ENCODE measurements at places on chromosomes 16 and 17.

- no peak for DNase-seq
These were observed 50.0 kb upstream of the TNRC6C start for GRCh38 chr17:77908501-77908900.

DNA sequence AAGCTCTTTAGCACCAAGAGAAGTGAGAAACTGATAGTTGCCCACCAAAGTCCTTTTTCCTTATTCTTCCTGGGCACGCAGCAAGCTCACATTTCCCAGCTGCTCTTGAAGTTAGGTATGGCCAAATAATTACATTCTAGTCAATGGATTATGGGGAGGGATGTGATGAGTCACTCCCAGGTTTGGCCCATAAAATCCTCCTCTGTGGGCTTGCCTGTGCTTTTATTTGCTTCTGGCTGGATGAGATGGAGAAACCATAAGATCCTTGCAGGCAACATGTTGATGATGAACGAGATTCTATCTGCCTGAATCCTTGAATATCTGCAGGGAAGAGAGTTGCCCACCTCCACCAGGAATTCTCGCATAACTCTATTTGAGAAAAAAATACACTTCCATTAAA lies 568.3 kb upstream of the SALL1 start:
- no peak for DNase-seq

GRCh38 chr16:78633551-78633950 lies 534.1 kb downstream of the WWOX start:
- DNase-seq = no peak

- no peak for DNase-seq
These were observed 22.7 kb downstream of the USP22 start for GRCh38 chr17:21019976-21020586.

DNA sequence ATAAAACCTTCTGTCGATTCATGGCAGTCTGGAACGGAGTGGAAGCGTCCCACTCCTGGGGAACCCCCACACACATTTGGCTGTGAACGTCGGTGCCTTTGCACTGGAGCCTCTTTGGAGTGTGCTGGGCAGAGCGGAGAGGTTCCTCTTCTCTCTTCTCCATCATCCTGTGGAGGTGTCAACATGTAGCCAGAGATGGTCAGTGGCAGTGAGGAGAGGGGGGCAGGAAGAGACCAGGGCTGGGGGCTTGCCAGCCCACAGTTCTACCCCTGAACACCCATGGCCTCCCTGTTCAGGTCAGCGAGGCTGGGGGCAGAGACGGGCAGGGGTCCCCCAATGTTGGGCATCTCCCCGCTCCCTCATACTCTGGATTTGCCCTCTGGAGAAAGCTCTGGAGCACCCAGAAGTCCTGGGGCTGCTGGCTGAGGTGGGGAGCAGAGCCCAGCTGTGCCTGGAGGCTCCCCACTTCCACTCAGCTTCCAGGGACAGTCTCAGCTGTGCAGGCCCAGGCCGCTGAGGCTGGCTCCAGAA lies 223.7 kb downstream of the SEC14L1 start:
- DNase-seq = no peak
